DMS 273 treated with DMSO at 0.1 percent for 48 hours (cell line): ENCODE measurements at places on chromosomes 4 and X.

DNA sequence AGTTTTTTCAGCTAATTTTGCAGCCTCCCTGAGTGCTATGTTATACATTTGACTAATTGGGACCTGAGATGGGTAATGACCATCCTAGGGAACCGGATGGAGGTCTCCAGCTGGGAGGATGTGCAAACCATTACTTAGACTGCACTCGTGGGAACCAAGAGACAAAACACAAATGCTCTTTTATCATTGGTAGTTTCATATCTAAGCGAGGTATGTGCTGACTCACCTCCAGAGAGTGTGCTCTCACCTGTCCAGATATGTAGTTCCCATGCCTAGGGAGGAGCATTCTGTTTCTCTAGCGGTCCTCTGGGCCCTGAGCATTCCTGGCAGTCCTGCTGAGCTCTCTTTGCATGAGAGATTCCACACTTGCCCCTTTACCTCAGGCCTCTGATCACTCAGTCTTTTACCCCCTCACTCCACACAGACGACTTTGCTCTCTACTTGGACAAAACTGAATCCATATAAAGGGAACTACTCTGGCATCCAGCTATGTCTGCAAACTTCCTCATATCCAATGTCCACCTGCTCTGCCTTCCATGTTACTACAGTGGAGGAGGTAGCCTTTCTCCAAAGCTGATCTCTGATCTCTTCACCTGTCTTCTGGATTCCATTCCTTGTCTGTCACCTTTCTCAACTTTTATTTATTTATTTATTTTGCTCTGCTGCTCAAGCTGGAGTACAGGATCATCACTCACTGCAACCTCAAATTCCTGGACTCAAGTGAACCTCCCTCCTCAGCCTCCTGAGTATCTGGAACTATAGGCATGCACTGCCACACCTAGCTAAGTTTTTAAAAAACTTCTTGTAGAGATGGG is 88.4 kb downstream of the LRP2BP start:
- no peak for DNase-seq

DNA sequence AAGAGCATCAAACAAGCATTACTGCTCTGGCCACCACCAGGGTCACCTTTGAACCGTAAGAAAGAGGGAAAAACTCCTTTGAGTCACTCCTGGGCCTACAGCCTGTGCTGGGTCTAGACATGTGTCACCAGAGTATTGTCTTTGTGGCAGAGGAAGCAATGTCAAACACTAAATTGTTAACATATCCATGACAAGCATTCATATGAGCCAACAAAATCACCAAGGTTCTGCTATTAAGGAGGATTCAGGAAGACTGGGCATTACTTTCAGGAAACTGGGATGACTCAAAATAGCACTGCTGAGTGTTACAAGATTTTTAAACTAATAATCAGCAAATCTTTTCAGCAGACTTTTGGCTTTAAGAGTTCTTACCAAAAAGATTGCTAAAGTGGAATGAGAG is 28.1 kb downstream of the LGI2 start:
- no peak for DNase-seq

GRCh38 chrX:37060999-37061398 is 52.8 kb downstream of the FAM47C start:
- DNase-seq: peak; percentile 20

- no peak for DNase-seq
These were observed 88.2 kb downstream of the GLUD2 start for GRCh38 chrX:121135488-121136207.

GRCh38 chr4:87716371-87717265 is 66.5 kb downstream of the DMP1 start:
- DNase-seq: no peak

- peak; percentile 14 for DNase-seq
These were observed at the start of gene FGF5 for GRCh38 chr4:80266253-80266901. TSS of gene FGF5 (plus strand) at chr4:80266664. CDS start at chr4:80266825, 161 bp downstream.

GRCh38 chr4:83112231-83112630 is 2.3 kb downstream of the PLAC8 start:
- no peak for DNase-seq

DNA sequence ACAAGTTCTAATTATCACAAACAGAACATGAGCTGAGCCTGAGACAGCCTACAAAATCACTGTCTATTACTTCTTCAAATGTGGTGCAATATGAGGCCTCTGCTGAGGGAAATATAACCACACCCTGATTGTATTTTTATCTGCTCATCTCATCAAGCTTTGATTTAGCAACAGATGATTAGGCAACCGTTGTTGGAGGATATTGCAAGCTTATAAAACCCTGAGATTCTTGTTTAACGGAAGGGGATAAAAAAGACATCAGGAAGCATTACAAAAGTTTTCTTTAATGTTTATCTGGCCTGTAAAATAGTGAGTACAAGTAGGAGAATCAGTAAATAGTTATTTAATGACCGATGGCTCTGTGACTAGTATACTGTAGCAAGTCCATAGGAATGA is 108.5 kb downstream of the ZNF330 start:
- DNase-seq: no peak

DNA sequence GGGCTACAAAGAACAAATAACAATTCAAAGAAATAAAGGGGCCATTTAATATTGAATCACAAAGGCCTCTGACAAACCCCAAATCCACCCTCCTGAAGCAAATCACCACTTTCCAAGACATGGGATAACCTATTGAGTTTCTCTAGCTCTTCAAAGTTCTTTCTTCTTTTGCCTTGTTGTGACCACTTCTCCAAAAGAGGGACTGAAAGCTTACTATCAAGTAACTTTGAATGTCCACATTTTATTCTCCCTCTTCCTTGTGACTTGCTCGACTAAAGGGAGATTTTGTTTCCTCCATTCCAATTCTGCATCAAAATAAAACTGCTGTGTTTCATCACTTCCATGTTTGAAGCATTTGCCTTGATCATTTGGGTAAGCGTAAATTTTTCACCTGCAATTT is 166.6 kb upstream of the SLC7A11 start:
- no peak for DNase-seq
